ENCODE measurements at places on chromosomes 2 and 18.

GRCh38 chr18:24055878-24056277 lies 41.3 kb downstream of the TTC39C start:
- no peak for DNase-seq

- DNase-seq: no peak
These were observed 22.3 kb downstream of the SLC35F5 start for GRCh38 chr2:113734185-113734584.

- DNase-seq: no peak
These were observed 182.8 kb downstream of the LDLRAD4 start for GRCh38 chr18:13401404-13401803.

- no peak for DNase-seq
These were observed 205.8 kb downstream of the SEPTIN10 start for GRCh38 chr2:109408043-109408335.

GRCh38 chr18:47865183-47865582 lies 65.3 kb downstream of the SMAD2 start:
- no peak for DNase-seq

DNA sequence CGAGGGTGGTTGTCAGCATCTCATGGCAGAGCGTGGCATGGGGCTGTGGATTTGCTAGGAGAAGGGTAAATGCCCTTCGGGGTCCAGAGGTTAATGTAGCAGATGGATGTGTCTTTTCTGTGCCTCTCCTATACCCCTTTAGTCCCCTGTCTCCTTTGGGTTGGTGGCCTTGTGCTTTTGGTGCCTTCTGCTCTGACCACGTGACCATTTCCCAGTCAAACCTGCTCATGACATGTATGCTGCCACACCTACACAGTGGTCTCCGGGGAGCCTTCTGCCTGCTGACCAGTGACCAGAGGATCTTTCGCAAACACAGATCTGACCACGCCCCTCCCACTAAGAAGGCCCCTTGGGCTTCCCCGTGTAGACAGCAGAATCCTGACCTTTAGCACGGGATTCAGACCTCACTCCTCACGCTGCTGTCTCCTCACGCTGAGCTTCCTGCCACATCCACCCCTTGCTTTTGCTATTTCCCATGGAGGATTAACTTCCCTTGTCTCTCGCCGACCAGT lies 116.2 kb downstream of the ACOXL start:
- no peak for DNase-seq

DNA sequence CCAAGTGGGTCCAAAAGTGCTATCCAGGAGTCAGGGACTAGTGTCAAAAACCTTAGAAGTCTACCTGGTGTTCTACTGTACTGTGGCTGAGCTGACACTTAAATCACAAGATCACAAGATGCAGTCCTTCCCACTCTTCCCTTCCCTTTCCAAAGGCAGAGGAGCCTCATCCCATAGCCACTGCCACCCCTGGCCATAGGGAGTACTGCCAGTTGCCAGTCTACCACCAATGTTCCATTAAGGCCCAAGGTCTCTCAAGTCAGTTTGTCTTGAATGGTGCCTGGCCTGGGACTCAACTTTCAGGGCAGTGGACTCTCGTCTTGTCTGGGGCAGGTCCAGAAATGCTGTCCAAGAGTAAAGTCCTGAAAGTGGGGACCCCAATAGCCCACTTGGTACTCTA lies 585.6 kb downstream of the NUP35 start:
- no peak for DNase-seq

- no peak for DNase-seq
These were observed 159.3 kb downstream of the FAM124B start for GRCh38 chr2:224242561-224242960.

- no peak for DNase-seq
These were observed 23.2 kb downstream of the RRM2 start for GRCh38 chr2:10145519-10146357.

GRCh38 chr2:4693266-4693665 lies 989.9 kb downstream of the DCDC2C start:
- DNase-seq: no peak

DNA sequence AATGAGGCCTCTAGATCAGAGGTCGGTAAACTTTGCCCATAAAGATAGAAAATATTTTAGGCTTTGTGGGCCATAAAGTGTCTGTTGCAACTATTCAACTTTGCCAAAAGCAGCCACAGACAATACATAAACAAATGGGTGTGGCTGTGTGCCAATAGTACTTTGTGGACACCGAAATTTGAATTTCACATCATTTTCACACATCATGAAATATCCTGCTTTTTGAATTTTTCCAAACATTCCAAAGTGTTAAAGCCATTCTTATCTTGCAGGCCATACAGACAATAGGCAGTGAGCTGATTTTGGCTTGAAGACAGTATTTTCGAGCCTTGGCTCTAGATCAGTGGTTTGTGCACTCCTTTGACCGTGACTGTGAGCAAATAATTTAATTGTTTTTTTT lies 51.1 kb upstream of the EPC2 start:
- no peak for DNase-seq

- DNase-seq: no peak
These were observed 7.9 kb downstream of the LIPG start for GRCh38 chr18:49569724-49570123.

DNA sequence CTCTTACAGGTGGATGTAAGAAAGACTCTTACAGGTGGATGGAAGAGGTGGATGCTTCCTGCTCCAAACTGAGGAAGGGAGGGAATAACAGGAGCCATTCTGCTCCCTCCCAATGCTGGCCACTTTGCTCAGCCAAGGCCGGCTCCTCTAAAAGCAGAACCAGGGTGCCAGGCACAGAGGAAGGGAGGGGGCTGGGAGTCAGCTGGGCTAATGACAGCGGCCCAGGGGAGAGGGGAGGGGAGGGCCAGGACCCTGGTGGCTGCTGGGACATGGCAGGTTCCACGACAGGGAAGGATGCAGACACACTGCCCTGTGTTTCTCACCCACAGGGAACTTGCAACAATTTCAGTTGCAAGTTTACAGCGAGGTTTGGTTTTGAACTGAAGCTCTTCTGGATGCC lies 173.4 kb downstream of the ANAPC1 start:
- no peak for DNase-seq

DNA sequence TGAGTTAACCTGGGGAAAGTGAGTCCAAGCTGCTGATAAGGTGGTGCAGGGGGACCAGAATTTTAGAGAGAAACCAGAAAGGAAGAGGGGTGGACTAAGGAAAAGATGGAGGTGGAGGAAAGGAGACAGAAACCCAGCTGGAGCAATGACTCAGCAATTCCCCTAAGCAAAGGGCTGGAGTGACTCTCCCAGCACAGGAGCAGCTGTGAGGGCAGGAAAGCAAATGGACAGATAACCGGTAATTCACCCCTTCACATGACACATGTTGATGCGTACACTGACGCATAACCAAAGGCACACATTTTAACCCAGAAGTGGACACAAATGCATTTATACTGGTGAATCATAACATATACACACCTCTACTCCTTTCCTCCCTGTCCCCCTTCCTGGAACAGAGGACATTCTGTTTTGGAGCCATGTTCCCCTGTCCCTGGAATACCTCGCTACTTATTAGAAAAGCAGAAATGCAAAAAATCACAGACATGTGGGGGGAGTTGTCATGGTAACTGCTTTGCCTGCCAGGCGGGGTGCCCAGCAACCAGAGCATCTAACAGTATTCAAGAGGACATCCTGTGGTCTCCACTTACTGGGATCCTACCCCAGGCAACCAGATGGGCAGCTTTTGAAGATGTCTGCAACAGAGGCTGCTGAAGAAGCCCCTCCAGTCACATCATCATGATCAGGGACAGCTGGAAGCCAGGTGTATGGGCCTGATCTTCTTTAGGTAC lies 4.7 kb downstream of the CDK5R2 start:
- DNase-seq: no peak

DNA sequence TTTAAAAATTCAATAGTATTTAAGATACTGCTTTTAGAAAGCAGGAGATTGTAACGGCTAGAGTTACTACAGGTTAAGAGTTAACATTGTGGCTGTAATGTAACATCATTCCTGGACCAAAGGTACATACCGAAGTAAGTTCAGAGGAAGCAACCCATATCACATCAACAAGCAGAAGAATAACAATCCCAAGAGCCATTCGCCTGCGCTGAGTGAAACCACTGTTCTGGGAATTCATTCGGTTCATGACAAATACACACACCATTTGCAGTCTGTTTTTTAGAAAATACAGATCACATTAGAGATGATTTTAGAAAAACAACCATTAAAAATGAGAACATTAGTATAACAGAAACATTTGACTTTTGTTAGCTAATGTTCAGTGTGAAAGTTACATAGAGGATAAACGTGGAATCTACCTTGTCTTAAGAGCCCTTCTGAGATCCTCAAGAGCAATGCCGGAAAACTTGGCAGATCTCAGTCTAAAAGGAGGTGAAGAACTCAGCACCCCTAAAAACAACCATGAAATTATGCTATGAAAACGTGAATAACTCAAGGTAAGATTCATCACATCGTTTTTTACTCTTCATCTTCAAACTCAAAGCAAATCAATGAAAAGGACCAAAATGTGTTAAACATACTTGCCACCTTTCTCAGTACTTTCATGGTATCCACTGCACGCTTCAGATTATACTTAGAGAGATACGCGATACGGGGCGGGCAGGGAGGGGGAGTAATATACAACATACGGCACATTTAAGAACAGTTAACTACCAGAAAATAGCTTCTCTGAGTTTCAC lies 1.2 kb downstream of the SLC35F5 start:
- DNase-seq: no peak

GRCh38 chr2:7976206-7976605 lies 705.6 kb upstream of the ID2 start:
- no peak for DNase-seq

GRCh38 chr2:230358305-230358704 lies 31.3 kb downstream of the SP140L start:
- DNase-seq: no peak

DNA sequence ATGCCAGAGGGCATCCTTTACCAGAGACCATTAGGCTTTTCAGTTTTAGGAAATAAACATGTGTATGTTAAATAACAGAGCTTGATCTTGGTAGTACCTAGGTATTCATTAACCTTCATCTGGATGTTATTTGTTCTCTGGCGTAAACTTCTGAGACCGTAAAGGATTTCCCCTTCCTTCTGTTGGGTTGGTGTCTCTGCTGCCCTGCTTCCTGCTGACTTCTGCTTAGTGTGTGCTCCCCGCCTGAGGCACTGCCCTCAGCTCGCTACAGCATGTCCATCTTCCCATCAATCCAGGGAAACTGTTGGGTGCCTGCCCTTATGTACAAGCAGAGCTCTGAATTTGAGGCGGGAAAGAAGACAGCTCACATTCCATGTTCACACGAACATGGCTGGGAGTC lies 177.9 kb downstream of the TPGS2 start:
- DNase-seq: no peak

Data from stimulated activated CD8-positive, alpha-beta memory T cell treated with anti-CD3 and anti-CD28 coated beads, Interleukin-7, amount 100 ng/mL, for 1 hour (primary cell).